ENCODE measurements at places on chromosomes 1 and 21. TPM values are rescaled to one million over a fixed set of nuclear protein-coding genes. Genes with fewer than 3 reads are reported as not detected.

DNA sequence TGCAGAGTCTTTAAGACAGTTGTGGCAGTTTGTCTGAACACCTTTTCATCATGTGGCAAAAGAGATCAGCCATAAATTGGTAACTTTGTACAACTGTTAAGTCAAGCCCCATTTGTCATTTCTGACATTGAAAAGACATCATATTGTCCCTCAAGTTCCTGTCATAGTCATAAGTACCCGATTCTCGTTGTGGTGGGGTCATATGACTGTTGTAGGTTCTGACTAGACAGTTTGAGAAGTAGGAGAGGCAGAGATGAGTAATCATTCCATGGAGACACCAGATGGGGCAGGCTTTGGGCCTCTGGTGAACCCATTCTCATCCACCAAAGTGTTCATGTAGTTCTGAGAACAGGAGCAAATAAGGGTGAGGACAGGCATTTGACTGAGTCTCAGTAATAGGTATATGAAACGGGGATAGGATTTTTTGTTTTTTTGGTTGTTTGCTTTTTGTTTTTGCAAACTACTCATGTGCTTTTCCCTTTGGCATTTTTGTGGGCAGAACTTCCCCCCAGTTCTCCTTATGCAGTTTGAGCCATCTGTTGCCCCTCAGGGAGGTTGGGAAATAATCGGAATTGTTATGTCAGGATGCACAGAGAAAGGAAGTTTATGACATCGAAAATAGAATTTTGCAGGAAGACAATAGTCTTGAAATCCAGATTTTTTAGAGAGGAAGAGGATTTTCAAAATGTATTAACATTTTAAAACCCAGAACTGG lies 86.9 kb upstream of the KCNE2 start:
- no peak overlapping the region for H3K27ac ChIP-seq
- no peak overlapping the region for H3K4me3 ChIP-seq
- no peaks in the 10 kb centered on the region for H3K27me3 ChIP-seq
- no peak for DNase-seq
- peaks cover 14% of the 10 kb centered on the region for H3K4me1 ChIP-seq

DNA sequence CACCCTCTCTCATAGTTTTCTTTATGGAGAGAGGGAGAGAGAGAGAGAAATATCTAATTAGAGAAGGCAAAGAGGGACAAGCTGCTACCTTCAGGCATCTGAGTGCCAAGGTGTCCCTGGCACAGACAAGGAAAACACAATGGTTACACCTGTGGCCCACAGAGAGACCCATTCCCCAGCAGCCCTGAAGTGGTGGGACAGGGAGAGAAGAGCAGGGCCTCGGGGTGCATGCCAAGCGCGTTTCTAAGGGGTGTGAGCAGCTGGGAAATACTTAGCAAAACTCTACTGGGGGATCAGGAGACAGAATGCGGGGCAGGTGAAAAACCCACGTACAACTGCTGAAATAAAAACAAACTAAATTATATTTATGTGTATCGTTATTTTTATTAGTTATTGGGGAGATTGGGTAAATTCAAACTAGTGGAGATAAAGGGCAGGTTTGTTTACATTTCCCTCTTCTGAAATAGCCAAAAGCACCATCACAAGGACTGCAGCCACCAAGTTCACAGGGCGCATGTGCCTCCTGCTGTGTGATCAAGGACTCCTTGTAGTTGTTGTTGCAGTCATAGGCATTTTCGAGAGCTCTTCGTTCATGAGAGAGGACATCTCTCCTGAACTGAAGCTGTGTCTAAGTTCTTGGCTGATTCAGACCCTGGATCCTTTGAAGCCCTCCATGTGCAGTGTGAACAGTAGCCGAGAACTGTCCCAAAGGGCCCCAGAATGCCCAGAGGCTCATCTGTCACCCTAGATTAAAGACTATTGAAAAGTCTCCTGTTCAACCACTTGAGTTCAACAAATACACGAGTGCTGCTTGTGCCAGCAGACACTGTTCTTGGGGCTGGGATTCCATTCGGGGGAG lies 737 bp upstream of the SERPINC1 start:
- H3K4me1 ChIP-seq, result no peaks in the 10 kb centered on the region
- no peaks in the 10 kb centered on the region for H3K27me3 ChIP-seq
- no peak overlapping the region for H3K4me3 ChIP-seq
- no peak overlapping the region for H3K27ac ChIP-seq
- no peaks in the 10 kb centered on the region for H3K36me3 ChIP-seq
- DNase-seq, result no peak

Gene THEMIS2
- 9.4 TPM for polyA plus RNA-seq

DNA sequence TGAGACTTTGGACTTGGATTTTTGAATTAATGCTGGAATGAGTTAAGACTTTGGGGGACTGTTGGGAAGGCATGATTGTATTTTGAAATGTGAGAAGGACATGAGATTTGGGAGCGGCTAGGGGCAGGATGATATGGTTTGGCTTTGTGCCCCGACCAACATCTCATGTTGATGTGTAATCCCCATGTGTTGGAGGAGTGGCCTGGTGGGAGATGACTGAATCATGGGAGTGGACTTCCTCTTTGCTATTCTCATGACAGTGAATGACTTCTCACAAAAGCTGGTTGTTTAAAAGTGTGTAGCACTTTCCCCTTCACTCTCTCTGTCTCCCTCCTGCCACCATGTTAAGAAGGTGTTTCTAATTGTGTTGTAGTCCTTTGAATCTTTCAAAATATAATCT lies 9.3 kb upstream of the PHGDH start:
- no peak overlapping the region for H3K4me3 ChIP-seq
- no peak for DNase-seq
- H3K27me3 ChIP-seq, result no peaks in the 10 kb centered on the region
- H3K4me1 ChIP-seq, result no peaks in the 10 kb centered on the region
- H3K36me3 ChIP-seq, result no peaks in the 10 kb centered on the region
- no peak overlapping the region for H3K27ac ChIP-seq

DNA sequence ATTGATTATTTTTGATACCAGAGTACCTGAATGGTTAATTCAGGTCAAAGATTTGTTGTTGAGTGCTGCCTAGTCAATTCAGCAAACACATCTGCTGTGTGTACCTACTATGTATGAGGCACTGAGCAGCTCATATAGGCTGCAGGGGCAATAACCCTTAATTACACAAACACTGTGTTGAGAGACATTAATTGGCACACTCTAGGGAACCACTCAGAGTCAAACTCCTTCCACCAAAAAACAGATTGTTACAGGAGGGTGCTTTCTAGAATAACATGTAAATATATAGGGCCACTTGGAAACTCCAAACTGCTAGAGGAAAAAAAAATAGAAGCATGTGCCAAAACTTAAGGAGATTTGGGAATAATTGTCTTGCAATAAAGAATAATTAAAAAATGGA lies 31.3 kb downstream of the UBE2U start:
- no peaks in the 10 kb centered on the region for H3K36me3 ChIP-seq
- H3K4me1 ChIP-seq, result no peaks in the 10 kb centered on the region
- DNase-seq, result no peak
- H3K27me3 ChIP-seq, result no peaks in the 10 kb centered on the region
- H3K4me3 ChIP-seq, result no peak overlapping the region

GRCh38 chr1:228214921-228215662 lies 7.2 kb downstream of the OBSCN start:
- no peak for DNase-seq
- no peak overlapping the region for H3K27ac ChIP-seq
- H3K36me3 ChIP-seq, result peaks cover 37% of the 10 kb centered on the region
- H3K4me1 ChIP-seq, result peaks cover 19% of the 10 kb centered on the region
- no peak overlapping the region for H3K4me3 ChIP-seq

Gene AADACL4
- not detected for polyA plus RNA-seq

- H3K4me3 ChIP-seq, result no peak overlapping the region
- H3K27ac ChIP-seq, result no peak overlapping the region
- DNase-seq, result no peak
- H3K36me3 ChIP-seq, result no peaks in the 10 kb centered on the region
- H3K27me3 ChIP-seq, result no peaks in the 10 kb centered on the region
- no peaks in the 10 kb centered on the region for H3K4me1 ChIP-seq
These were observed 495.5 kb upstream of the RGS18 start for GRCh38 chr1:191662746-191663145.

Gene LCE6A
- polyA plus RNA-seq, result not detected

Gene PSRC1
- polyA plus RNA-seq, result 36.9 TPM

- H3K4me3 ChIP-seq, result no peak overlapping the region
- peaks cover 32% of the 10 kb centered on the region for H3K4me1 ChIP-seq
- peaks cover 96% of the 10 kb centered on the region for H3K27me3 ChIP-seq
- H3K27ac ChIP-seq, result no peak overlapping the region
These were observed 6.2 kb downstream of the NR5A2 start for GRCh38 chr1:200033511-200034261.
